Natural killer cell treated with Interleukin-12 subunit alpha and Interleukin-12 subunit beta and Interleukin-15 and Interleukin-18, amount 100 ng/mL, for 72 hours (primary cell): ENCODE measurements at places on chromosomes 5 and 9. TPM values are rescaled to one million over a fixed set of nuclear protein-coding genes. Genes with fewer than 3 reads are reported as not detected.
A peak's percentile ranks its signal among the peaks of the same experiment; 100 is the strongest.

Gene OBP2B
- total RNA-seq: not detected

Gene LHX3
- 0.12 TPM for total RNA-seq

DNA sequence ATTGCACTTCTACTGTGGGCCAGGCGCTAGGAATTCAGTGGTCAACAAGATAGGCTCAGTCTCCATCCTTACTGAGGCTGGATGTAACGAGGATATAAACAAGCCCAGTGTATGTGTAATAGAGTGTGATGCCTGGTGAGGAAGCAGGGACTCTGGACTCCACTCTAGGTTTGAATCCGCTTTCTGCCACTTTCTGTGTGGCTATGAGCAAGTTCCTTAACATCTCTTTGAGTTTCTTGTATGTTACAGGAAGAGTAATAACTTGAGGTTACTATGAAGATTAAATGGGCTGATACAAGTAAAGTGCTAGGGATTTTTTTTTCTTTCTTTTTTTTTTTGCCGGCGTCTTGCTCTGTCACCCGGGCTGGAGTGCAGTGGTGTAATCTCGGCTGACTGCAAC is 12.4 kb downstream of the DOCK2 start:
- H3K4me1 ChIP-seq: peaks cover 93% of the 10 kb centered on the region
- H3K27ac ChIP-seq: peak overlapping the region; percentile 98
- DNase-seq: no peak
- H3K4me3 ChIP-seq: peak overlapping the region; percentile 86
- H3K27me3 ChIP-seq: no peaks in the 10 kb centered on the region

- H3K36me3 ChIP-seq: peaks cover 6% of the 10 kb centered on the region
- peaks cover 32% of the 10 kb centered on the region for H3K27me3 ChIP-seq
- no peak overlapping the region for H3K27ac ChIP-seq
- no peak for DNase-seq
Measured at GRCh38 chr9:130665431-130666392, 1.3 kb downstream of the PRDM12 start.

- H3K27me3 ChIP-seq: no peaks in the 10 kb centered on the region
- no peak overlapping the region for H3K27ac ChIP-seq
- no peak overlapping the region for H3K4me3 ChIP-seq
- H3K4me1 ChIP-seq: peaks cover 26% of the 10 kb centered on the region
Measured at GRCh38 chr5:150129813-150130492, 25.7 kb downstream of the PDGFRB start.

DNA sequence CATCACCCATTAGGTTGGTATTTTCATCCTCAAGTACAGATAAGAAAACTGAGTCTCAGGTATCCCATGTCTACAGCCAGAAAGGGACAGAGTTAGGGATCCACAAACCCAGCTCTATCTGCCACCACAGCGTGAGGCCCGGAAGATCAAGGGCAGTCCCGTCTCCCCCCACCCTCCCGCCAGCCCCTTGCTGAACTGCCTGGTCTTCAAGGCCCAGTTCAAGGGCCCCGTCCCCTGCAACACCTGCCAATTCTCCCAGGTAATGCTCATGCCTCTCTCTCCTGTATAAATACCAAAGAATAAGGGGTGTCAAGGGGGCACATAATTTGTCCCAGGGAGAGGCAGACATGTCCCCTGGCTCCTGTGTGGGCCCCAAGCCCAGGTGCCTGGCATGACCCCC is 50.7 kb downstream of the AK8 start:
- H3K4me3 ChIP-seq: no peak overlapping the region
- no peak overlapping the region for H3K27ac ChIP-seq
